HTR-8/SVneo (cell line): ENCODE measurements at places on chromosomes 6 and 20.

- DNase-seq = no peak
Measured at GRCh38 chr20:10954137-10954840, 280.5 kb upstream of the JAG1 start.

DNA sequence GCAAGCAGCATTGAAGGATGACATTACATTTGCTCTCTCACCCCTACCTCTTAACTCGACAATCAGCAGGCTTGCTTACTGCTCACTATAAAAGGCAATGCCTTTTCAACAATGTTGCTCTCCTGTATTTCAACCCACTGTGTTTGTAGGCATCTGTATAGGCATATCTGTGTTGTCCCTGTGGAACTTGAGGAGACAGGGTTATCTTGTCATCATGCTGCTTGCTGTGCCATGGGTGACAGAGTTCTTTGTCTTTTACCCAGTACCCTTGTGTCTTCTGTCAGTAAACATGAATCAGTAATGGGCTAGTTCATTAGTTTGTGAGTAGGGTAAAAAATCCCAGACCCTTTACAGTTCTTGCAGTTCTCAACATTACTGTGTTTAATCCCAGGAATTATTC, 25.2 kb downstream of the PHF3 start:
- DNase-seq = no peak

- no peak for DNase-seq
Measured at GRCh38 chr20:33418033-33418432, 16.7 kb upstream of the CDK5RAP1 start.

DNA sequence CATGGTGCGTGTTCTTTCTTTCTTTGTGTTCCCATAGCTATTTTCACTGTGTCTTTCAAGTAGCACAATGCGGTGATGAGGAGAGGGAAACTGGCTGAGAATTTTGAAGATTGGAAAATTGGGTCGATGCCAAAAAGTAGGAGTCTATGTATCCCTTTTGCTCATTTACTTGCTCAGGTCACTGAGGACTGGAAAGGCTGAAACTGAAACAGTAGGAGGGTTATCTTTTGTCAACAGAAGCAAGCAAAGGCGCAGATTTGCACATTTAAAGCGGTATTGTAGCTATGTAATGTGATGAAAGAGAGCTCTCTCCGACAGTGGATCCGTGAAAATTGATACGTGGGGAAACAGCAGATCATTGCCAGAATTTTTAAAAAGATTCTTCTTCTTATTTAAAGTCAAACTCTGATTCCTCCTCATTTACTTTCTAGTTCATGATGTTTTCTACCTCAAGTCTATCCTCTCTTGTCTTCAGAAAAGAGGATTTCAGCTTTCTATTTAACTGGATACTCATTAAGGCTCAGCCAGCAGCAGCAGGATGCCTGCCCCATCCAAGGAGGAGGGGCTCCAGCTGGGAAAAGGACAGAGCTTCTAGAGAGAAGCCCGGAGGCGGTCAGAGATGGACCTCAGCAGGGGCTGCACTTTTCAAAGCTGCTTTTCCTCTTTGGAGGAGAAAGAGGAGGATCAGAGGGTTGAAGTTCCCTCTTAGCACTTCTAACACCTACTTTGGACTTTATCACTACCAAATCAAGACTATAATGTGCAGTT, 15.9 kb upstream of the FYN start:
- DNase-seq = no peak

DNA sequence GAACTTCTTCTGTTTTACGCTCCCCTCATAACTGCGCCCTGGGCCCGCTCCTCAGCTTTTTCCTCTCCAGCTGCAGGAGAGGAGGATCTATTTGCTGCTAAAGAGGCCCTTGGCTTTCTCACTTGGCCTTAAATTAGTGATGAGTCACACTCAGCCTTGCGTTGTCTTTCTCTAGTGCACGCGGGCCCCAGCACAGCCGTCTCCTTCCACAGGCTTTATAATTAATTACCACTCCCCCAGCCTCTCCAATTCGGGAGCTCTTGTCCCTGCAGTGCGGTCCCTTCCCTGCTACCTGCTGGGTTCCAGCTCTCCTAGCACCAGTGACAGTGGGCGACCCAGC, 25.2 kb downstream of the PACSIN1 start:
- no peak for DNase-seq

GRCh38 chr6:36492621-36493020, 49.8 kb downstream of the KCTD20 start:
- no peak for DNase-seq

DNA sequence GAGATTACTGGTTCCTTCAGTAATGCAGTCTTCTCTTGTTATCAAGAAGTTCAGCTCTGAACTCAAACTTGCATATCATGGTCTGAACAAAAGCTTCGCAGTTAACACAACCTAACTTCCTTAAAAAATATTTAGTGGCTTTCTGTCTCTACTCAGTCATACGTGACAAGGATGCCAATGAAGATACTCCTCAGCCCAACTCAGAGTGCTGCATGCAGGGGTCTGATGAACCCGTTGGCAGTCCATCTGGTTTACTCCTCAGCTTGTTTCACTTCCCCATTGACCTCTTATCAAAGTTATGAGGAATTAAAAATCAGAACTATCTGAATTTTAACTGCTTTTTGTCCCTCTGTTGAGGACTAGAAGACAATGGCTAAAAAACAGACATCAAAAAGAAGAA, 56.6 kb upstream of the RIN2 start:
- no peak for DNase-seq

DNA sequence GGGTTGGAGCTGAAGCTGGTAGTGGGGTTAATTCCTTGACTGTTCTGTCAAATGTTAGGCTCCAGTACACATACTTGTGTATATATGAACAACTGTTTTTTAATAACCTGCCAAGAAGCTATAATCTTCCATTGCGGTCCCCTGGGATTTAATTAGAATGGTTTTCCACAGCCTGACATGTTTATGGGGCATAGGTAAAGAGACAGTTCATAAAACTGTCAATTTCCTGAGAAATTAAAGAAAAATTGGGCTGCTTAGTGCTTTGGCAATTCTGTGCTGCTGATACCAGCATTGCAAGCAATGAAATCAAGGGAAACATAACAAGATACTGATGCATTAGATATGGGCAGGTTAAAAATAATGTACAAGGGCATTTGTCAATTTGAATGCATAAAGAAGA, 314.1 kb upstream of the SLC35B3 start:
- DNase-seq = no peak

DNA sequence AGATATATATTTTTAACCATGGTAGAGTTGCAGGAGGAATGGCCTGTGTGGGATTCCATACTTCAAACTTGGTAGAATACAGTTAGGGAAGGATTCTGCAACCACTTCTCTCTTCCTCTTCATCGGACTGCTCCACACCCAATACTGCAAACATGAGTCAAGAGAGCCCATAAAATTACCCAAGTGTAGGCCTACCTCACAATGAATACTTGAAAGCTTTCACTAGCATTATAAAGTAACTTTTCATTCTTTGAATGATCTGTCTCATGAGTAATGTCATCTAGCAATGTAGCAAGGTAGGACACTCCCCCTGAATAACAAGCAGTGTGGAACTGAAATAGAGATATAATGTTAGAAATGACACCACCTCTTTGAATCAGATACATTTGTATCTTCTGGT, 79.4 kb downstream of the FOXC1 start:
- no peak for DNase-seq

DNA sequence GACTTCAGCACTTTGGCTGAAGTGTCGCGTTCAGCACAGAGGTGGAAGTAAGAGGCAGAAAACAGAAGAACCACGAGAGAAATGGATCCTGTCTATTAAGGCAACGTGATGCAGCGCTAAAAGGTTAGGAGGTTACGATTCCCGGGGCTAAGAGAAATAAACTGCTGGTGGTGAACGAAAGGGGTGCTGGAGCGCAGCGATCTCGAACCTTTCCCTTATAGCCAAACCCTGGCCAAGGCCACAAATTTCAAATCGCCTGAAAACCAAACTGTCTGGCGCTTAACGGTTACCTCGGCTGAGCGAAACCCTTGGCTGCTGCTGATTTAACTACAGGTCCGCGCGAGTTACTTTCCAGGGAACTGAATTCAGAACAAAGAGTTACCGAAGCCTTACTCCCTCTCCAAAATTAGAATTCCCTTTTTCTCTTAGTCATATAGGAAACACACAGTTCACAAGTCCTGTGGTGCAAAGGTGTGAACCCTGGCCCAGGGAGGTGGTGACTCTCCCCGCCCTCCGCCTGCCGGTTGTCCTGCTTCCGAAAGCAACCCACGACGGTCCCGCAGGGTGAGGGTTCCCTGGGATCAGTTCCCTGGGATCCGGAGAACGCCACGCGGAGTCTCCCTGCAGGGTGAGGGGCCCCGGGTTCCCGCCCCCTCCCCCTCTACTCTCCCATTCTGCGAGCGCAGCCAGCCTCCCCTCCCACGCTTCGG, 1.3 kb upstream of the SLC35D3 start:
- no peak for DNase-seq

DNA sequence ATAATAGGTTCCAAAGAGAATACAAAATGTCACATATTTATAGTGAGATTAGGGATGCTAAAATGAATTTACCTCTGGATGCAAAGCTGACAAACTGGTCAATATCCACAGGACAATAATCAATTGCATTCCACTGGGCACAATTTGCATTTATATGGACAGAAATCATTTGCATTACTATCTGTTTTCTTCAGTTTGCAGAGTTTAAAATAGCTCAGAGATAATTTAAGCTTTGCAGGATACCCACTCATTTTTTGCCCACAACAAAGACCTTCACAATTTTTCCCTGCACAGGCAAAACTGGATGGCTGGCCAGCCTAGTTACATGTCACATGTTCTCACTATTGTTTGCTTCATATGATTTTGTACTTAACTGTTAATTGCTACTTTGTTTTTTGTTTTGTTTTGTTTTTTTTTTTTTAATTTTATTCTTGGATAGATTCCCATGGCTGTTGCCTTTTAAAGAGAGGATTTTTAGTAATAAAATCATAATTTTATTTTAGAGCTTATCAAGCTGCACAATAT, 483.5 kb downstream of the UTRN start:
- DNase-seq = no peak

GRCh38 chr6:34340906-34341480, 51.5 kb downstream of the NUDT3 start:
- no peak for DNase-seq

- DNase-seq = no peak
Measured at GRCh38 chr20:8935878-8936277, 133.0 kb upstream of the PLCB4 start.

DNA sequence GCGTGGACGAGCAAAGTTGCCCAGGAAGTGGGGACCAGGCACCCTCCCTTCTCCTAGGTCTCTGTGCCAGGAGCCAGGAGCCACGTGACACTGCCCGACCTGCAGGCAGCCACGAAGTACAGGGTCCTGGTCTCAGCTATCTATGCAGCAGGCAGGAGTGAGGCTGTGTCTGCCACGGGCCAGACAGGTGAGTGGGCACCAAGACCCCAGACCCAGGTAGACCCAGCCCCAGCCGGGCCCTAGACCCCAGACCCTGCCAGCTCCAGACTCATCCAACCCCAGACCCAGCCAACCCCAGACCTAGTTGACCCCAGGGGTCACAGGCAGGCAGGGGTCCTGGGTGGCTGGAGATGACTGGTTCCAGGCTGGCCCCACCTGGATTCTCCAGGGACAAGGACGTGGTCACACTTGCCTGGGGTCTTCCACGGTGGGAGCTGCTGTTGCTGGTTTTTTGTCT, 21.1 kb downstream of the COL20A1 start:
- DNase-seq = no peak

GRCh38 chr20:34850969-34851368, 21.7 kb downstream of the GGT7 start:
- no peak for DNase-seq

- DNase-seq = peak; percentile 68
Measured at GRCh38 chr6:14841901-14842421, 403.9 kb upstream of the JARID2 start.

DNA sequence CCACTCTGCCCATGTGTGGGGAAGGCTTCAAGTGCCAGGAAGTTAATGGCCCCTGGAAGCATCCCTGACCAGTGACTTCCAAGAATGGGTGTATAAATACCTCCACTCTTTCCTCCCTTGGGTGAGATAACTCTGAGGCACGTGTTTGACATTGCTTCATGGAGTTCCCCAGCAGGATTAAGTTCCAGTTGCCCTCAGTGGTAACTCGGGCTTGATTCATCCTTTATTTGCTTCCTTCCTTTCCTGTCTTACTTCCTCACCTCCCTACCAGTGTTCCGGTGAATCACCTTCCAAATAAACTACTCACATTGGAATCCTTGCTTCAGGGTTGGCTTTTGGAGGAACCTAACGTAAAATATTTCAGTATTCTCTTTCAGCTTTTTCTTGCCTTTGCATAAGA, 84.6 kb upstream of the JAG1 start:
- no peak for DNase-seq

GRCh38 chr20:22385602-22386305, 198.6 kb downstream of the FOXA2 start:
- no peak for DNase-seq

DNA sequence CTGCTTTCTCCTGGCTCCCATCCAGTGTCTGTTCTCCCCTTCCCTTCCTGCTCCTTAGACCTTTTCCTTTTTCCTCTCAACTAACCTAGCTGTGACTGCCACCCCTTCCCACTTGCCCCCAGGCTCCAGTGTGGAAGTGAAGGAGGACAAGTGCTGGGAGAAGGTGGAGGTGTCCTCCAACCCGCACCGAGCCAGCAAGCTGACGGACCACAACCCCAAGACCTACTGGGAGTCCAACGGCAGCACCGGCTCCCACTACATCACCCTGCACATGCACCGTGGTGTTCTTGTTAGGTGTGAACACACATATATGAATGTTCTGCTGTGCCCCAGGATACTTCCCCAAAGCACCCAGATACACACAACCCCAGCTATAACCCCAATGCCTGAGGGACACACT, 18.5 kb downstream of the CUL9 start:
- DNase-seq = no peak

- peak; percentile 67 for DNase-seq
Measured at GRCh38 chr20:38152175-38152620, 12.9 kb downstream of the TGM2 start.

- DNase-seq = no peak
Measured at GRCh38 chr6:118875672-118876071, 18.3 kb upstream of the ASF1A start.

DNA sequence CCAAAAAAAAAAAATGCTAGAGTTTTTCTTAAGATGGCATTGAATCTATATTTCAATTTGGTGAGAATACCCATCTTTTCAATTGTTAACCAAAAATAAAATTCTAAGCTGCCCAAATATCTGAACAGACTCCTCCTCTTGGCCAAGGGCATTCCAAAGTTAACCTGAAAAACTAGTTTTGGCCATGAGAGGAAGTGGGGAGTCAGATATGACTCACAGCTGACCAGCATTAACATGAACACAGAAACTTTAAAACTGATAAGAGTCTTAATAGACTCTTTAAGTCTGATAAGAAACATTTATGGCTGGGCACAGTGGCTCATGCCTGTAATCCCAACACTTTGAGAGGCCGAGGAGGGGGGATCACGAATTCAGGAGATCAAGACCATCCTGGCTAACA, 171.3 kb downstream of the FAXC start:
- no peak for DNase-seq
